Breast epithelium (tissue), 4 donors: ENCODE measurements at places on chromosomes 6 and 20. TPM values are rescaled to one million over a fixed set of nuclear protein-coding genes. Genes with fewer than 3 reads are reported as not detected.

DNA sequence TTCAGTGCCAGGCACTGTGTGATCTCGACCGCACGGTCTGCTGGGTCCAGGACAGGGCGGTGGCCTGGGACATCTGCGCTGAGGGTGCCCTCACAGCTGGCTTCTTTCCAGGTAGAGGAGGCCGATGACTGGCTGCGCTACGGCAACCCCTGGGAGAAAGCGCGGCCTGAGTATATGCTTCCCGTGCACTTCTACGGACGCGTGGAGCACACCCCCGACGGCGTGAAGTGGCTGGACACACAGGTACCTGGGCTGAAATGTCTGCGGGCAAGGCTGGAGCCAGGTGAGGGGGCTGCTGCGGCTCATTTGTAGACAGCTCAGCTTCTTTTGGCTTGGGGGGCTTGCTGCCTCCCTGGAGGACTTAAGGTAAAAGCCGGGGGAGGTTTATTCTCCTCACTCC, 26.6 kb downstream of the PYGB start:
- H3K4me3 ChIP-seq = no peak overlapping the region
- H3K27me3 ChIP-seq = no peaks in the 10 kb centered on the region
- H3K4me1 ChIP-seq = peaks cover 3% of the 10 kb centered on the region

DNA sequence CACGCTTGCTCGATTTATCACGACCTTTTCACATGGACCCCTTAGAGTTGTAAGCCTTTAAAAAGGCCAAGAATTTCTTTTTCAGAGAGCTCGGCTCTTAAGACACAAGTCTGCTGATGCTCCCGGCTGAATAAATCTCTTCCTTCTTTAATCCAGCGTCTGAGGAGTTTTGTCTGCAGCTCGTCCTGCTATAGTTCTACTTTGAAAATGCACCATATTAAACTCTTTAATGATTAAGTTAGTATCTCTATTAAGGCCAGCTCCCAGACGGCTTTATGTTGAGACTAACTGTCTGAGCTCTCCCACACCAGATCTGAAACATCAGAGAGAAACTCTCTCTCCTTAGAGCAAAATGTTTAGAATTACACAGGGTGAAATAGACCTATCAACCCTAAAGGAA, 18.0 kb upstream of the GSTA3 start:
- no peaks in the 10 kb centered on the region for H3K36me3 ChIP-seq
- no peaks in the 10 kb centered on the region for H3K27me3 ChIP-seq
- H3K27ac ChIP-seq = no peak overlapping the region
- H3K4me3 ChIP-seq = no peak overlapping the region
- no peaks in the 10 kb centered on the region for H3K4me1 ChIP-seq

DNA sequence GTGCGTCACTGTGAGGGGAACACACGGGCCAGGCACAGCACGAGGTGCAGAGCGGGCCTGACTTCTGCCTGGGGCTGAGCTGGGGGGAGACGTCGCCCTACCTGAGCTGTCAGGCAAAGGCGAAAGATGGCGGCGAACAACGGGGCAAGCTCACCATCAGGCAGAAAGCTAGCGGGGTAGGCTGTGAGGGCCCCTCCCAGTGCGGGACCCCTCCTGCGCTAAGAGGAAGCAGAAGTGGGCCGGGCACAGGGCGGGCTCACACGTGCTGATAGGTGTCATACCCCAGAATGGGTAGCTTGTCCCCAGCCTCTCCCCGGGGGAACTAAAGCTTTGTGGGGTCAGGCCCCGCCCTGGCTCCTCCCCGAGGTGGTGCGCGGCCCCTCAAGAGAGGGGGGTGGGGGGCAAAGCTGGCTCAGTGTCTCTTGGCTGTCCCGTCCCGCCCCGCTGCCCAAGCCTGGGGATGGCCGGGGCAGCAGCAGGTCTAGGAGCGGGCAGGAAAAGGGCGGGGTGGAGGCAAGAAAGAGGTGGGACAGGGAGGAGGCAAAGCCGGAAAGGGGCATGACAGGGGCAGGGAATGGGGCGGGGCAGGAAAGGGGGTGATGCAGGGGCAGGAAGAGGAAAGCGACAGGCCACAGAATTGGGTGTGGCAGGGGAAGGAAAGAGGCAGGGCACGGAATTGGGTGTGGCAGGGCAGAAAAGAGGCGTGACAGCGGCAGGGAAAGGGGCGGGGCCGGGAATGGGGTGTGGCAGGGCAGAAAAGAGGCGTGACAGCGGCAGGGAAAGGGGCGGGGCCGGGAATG, 14.7 kb downstream of the UCKL1 start:
- H3K36me3 ChIP-seq = peaks cover 10% of the 10 kb centered on the region
- H3K27me3 ChIP-seq = no peaks in the 10 kb centered on the region
- H3K4me1 ChIP-seq = peaks cover 7% of the 10 kb centered on the region

DNA sequence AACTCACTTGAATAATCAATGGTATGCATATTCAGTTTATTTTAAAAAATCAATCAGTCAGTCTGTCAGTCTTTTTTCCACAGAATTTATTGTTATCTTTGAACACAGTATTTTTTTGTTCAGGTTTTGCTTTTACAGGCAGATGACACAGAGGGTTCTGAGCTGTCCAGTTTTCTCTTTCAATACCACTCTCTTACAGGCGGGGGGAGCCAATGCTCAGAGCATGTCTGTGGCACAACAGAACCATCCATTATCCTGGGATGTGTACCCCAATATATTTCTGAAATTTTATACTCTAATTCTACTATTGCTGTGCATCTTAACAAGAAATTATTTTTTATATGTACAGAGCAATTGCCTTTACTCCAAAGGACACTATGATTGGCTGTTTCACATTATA, 21.2 kb downstream of the ROS1 start:
- no peaks in the 10 kb centered on the region for H3K36me3 ChIP-seq
- H3K27ac ChIP-seq = no peak overlapping the region
- no peak for DNase-seq
- H3K4me1 ChIP-seq = no peaks in the 10 kb centered on the region
- H3K27me3 ChIP-seq = no peaks in the 10 kb centered on the region

DNA sequence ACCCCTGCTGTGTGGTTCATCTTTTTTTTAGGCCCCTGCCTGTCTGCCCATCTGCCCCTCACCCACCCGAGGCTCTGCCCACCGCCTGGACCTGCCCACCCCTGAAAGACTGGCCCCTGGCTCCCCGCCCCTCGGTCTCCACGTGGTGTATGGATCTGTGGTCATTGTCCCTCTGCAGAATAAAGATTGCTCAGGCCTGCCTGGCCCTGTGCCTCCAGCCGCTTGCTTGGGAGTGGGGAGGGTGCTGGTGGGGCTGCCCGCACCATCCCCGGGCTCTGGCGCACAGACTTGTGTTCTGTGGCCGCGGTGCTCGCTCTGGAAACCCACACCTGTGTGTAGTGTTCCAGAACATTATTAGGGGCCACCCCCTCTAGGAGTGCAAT, 1.6 kb downstream of the MAP1LC3A start:
- peak overlapping the region; percentile 98 for H3K27ac ChIP-seq
- H3K4me1 ChIP-seq = peaks cover 3% of the 10 kb centered on the region
- DNase-seq = no peak
- H3K36me3 ChIP-seq = no peaks in the 10 kb centered on the region

GRCh38 chr20:36439040-36439730, 102.1 kb upstream of the MYL9 start:
- peak; percentile 31 for DNase-seq
- H3K4me3 ChIP-seq = no peak overlapping the region
- H3K4me1 ChIP-seq = no peaks in the 10 kb centered on the region
- H3K27ac ChIP-seq = no peak overlapping the region
- no peaks in the 10 kb centered on the region for H3K27me3 ChIP-seq

DNA sequence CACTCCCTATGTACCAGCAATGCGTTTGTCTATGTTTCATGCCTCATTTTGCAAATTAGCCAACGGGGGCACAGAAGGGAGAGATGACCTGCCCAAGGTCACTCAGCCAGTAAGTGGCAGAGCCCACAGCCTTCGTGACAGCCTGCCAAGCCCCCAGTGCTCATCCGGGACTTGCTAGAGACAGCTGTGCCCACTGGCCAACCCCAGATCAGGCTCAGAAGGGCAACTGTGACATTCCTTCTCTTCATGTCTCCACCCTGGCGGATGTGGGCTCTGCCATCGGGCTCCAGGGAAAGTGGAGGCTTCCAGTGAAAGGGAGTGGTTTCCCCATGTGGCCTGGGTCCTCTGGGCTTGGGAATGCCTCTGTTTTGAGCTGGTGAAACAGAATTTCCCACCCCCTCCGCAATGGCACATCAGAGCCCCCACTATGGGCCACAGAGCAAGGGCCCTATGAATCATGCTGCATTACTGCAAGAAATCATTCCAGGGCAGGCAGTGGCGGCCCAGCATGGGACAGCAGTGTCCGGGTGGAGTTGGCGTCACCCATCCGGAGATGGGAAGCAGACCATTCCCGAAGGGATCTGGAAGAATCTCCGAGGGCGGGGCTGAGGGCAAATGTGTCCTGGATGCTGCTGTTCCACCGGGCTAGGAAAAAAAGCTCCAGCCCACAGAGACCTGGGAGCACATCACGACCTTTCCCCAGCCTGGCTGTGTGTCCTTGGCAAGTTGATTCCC, 9.1 kb downstream of the RSPO4 start:
- no peaks in the 10 kb centered on the region for H3K36me3 ChIP-seq
- no peak for DNase-seq
- H3K4me3 ChIP-seq = no peak overlapping the region

DNA sequence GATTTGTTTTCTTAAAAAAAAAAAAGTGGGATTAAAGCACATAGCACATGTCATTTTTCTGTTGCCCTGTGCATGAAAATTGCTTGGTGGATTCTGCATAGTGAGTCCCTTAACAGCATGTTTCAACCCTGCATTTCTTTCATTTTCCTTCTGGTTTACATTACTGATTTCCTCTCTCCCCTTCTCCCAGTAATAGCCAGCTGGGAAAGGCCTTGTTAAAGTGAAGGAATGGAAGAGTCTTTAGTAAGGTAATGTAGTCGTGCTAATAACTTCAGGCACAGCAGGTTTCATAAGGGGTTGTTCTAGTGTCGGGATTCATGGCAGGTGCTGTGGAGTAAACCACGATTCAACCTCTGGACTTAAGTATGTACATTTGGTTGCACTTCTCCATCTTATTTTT, 202.4 kb downstream of the FARS2 start:
- DNase-seq = no peak
- no peaks in the 10 kb centered on the region for H3K36me3 ChIP-seq
- no peak overlapping the region for H3K4me3 ChIP-seq

The NELFE gene
- total RNA-seq = 90.1 TPM

- H3K4me3 ChIP-seq = no peak overlapping the region
- H3K4me1 ChIP-seq = peaks cover 30% of the 10 kb centered on the region
- H3K27ac ChIP-seq = peak overlapping the region; percentile 91
- H3K27me3 ChIP-seq = no peaks in the 10 kb centered on the region
- DNase-seq = no peak
Observed at GRCh38 chr6:24836109-24836508, 37.4 kb upstream of the ARMH2 start.

DNA sequence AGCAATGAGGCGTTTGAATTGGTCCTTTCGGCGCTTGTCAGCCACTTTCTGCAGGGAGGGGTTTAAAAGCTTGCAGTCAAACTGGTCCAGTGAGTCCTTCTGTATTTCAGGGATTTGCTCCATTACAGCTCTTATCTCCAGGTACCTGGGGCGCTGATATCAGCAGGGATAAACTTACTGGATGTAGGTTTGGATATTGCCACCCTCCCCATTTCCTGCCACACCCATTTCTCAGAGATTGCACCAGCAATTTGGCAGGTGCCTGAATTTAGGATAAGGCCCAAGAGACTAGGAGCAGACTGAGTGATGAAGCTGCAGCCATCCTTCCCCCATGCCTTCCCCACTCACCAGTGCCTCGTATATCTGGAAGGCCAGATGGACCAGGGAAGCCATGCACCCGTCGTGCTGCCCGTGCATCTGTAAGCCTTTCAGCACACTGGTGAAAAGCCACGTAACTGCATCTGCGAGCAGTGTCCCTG, 7.6 kb downstream of the POLR1C start:
- H3K4me3 ChIP-seq = no peak overlapping the region
- no peaks in the 10 kb centered on the region for H3K27me3 ChIP-seq
- H3K4me1 ChIP-seq = no peaks in the 10 kb centered on the region
- no peak overlapping the region for H3K27ac ChIP-seq
- H3K36me3 ChIP-seq = peaks cover 13% of the 10 kb centered on the region
- DNase-seq = no peak

The MATN4 gene
- total RNA-seq = not detected

DNA sequence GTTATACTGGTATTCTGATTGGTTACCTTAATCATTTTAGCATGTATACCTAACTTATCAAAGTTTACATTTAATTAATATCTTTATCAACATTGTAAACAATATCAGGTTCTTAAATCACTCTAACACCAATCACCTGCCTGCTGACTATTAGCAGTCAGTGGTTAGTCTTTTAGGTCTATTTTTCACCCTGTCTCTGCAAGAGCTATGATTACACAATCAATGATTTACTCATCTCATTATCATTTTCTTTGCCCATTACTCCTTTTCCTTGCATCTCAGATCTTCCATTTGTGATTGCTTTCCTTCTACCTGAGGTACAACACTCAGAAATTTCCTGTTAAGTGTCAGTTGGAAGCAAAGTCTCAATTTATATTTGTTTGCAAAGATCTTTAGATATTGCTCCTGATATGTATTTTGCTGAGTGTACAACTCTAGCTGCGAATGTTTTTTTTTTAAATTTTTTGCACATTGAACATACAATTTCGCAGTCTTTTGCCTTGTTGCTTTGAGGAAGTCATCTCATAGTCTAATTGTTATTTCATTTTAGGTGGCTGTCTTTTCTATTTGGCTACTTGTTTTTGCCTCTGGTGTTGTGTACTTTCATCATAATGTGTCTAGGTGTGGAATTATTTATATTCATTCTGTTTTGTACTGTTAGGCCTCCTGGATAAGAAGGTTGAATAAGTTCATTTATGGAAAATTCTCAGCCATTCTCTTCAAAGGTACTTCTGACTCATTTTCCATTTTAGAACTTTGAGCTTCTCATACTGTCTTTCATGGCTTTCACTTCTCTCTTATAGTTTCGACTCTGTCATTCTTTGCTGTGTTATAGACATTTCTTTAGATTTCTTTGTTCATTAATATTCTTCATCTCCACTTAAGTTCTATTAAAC, 104.9 kb upstream of the CEP162 start:
- no peak for DNase-seq
- H3K4me3 ChIP-seq = no peak overlapping the region
- H3K27me3 ChIP-seq = no peaks in the 10 kb centered on the region

DNA sequence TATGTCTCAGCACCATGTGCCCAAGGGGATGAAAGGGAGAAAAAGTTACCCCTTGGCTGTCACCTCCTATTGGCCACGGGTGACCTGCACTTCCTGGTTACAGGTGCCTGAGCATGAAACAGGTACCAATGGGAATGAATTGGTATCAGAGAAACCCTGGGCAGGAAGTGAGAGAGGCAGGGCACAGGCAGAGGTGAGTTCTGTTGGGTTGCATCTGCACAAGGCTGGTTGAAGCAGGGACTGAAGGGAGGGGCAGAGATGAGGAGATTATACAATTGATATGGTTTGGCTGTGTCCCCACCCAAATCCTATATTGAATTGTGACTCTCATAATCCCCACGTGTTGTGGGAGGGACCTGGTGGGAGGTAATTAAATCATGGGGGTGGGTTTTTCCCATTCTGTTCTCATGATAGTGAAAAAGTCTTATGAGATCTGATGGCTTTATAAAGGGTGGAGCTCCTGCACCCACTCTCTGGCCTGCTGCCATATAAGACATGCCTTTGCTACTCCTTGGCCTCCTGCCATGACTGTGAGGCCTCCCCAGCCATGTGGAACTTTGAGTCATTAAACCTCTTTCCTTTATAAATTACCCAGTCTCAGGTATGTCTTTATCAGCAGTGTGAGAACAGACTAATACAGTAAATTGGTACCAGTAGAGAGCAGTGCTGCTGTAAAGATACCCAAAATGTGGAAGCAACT, 291.8 kb downstream of the LRFN2 start:
- H3K4me1 ChIP-seq = no peaks in the 10 kb centered on the region
- H3K27me3 ChIP-seq = peaks cover 6% of the 10 kb centered on the region
- DNase-seq = no peak
- no peak overlapping the region for H3K27ac ChIP-seq
- no peaks in the 10 kb centered on the region for H3K36me3 ChIP-seq
